NCI-H774 (cell line): ENCODE measurements at places on chromosomes 6 and 20.

- no peak for DNase-seq
These were observed 92.1 kb downstream of the FOXC1 start for GRCh38 chr6:1701668-1702353.

DNA sequence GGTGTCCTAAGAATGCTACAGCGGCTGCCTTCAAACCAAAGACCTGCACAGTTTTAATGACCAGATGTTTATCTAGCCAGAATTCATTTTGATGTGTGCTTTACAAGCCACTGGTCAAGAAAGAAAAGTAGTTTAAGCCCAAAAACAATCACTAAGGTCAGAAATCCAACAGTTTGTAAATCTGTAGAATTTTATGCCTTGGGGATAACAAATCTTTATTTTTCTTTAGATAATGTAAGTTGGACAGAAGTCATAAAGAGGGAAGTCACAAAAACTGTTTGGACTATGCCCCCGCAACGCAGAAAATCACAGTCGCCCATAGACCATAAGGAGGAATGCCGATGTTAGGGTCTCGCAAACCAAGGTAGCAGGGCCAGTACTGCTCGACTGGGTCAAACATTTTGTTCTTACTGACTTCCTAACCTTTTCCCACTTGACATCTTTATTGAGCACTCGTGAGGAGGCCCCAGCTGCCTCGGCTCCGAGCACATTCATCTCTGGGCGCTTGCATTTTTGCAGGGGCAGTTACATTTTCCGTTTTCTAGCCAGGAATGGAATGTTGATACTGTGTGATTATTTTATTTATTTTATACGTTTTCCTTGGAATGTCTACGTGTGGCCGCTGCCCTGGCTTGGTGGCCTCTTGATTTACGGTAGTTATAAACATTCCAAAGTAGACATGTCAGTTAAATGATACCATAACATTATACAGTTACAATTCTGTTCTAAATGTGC is 56.7 kb upstream of the APCDD1L start:
- DNase-seq = no peak

DNA sequence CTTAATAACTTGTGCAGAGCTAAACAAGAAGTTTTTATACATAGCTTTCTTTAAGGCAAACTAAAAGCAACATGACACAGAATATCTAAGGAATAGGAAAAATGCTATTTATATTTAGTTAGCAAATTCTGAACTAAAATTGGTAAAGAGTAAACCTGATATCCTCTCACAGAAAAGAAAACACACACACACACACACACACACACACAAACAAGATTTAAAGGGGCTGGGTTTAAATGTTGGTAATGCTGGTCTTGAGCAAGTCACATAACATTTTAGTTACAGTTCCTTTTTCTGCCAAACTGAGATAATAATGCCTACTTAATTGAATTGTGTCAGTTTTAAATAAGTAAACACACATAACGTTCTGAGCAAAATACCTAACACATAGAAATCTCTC is 1.6 kb downstream of the TRDN start:
- DNase-seq = no peak

DNA sequence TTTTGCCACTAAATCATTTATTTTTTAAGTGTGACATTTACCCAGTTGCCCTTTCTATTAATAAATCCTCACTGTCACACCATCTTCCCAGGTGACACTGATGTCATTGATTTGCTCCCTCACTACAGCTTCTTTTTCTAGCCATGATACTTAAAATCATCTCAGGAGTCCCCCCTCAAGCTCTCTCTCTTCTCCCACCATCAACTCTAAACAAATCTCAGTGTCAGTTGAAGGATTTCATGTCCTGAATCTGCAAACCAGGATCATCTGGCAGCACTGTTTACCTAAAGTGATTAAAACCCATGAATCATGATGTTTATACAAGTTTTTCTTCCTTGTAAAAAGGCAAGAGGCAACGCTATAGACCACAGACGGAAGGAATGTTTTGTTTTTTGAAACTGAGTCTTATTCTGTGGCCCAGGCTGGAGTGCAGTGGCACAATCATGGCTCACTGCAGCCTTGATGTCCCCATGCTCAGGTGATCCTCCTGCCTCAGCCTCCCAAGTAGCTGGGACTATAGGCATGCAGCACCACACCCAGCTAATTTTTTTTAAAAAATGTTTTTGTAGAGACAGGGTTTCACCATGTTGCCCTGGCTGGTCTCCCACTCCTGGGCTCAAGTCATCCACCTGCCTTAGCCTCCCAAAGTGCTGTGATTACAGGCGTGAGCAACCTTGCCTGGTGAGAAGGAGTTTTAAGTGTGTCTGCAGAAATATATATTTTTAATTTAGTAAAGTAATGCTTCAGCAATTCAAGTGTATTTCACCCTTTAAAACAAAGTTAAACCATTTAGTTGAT is 30.1 kb upstream of the SH3BGRL2 start:
- peak; percentile 45 for DNase-seq

GRCh38 chr6:37936906-37937305 is 117.4 kb downstream of the ZFAND3 start:
- no peak for DNase-seq

GRCh38 chr6:132365281-132365907 is 35.9 kb downstream of the MOXD1 start:
- DNase-seq = no peak

DNA sequence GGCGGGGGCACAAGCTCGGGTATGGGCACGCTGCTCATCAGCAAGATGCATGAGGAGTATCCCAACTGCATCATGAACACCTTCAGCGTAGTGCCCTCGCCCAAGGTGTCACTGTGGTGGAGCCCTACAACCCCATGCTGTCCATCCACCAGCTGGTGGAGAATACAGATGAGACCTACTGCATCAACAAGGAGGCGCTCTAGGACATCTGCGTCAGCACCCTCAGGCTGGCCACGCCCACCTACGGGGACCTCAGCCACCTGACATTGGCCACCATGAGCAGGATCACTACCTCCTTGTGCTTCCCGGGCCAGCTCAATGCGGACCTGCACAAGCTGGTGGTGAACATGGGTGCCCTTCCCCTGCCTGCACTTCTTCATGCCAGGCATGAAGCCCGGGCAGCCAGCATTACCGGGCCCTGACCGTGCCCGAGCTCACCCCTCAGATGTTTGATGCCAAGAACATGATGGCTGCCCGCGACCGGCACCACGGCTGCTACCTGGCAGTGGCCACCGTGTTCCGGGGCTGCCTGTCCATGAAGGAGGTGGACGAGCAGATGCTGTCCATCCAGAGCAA is 12.8 kb downstream of the GABRR2 start:
- DNase-seq = no peak

- no peak for DNase-seq
These were observed 772.8 kb upstream of the MAN1A1 start for GRCh38 chr6:120122401-120122800.

DNA sequence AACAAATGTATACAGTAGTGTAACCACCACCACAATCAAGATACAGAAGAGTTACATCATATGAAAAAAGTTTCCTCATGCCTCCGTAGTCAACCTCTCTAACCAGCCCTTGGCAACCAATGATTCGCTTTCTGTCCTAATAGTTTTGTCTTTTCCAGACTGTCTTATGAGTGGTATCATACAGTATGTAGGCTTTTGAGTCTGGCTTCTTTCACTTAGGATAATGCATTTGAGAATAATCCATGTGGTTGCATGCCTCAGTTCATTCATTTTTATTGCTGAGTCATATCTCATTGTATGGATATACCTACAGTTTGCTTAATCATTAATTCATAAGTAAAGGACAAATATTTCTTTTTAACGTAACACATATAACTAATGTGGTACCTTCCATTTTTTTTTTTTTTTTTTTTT is 86.4 kb upstream of the RIPOR2 start:
- DNase-seq = no peak

GRCh38 chr6:13573669-13574110 is 711 bp upstream of the SIRT5 start:
- DNase-seq = no peak

DNA sequence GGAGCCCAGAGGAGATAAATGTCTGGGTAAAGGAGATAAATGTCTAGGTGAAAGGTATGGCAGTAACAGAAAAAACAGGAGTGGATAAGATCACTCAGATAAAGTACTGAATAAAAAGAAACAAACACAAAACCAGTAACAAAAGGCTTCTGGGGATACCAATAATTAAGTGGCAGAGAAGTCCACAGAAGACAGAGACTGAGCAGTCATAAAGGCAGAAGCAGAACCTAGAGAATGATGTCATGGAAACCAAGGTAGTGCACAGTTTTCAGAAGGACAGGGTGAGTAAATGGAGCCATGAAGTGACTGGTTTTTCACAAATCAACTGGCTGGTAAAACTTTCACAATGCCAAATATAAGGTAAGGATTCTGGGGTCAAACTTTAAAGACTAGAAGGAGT is 80.9 kb upstream of the PLN start:
- no peak for DNase-seq

DNA sequence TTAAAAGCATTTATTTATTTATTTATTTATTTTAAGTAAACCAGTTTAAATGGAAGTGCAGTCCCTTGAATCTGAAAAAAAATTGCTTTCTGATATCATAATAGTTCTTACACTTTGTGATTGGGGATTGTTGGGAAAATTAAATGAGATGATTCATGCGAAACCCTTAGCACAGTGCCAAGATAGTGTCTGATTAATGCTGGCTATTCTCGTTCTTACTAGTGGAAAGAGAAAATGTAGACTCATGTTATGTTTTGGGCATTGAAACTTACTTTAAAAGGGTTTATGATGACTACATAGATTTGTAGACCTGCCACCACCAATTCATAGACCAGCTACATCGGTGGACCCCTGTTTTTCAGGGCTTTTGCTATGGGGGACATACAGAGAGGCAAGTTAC is 229.2 kb upstream of the ZFP64 start:
- DNase-seq = no peak

DNA sequence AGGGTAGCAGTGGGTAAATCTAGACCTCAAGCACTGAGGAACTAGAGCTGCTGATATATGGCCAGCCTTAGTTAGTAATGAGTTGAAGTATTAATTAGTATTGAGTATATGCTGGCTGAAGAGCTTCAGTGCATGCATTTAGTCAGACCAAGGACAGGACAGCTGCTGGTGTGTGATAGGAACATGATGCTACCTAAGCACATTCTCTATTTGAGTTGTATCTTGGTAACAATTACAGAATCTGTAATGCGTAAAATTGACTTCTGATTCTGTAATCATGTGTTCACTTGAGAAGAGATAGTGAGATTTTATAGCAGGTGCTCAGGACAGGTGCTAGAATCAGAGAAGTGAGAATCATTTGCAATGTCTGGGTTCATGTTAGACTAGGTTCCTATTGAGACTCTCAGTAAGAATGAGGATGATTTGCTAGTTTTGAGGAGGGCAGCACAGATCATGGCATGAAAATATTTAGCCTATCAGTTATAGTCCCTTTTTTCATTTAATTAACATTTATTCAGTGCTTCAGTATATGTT is 369.4 kb upstream of the HS3ST5 start:
- DNase-seq = no peak

GRCh38 chr20:309841-310644 is 12.7 kb downstream of the ZCCHC3 start:
- DNase-seq = peak; percentile 98

- no peak for DNase-seq
These were observed 30.3 kb upstream of the THBS2 start for GRCh38 chr6:169283924-169284323.

- no peak for DNase-seq
These were observed 146.0 kb downstream of the CEBPB start for GRCh38 chr20:50336661-50337060.

DNA sequence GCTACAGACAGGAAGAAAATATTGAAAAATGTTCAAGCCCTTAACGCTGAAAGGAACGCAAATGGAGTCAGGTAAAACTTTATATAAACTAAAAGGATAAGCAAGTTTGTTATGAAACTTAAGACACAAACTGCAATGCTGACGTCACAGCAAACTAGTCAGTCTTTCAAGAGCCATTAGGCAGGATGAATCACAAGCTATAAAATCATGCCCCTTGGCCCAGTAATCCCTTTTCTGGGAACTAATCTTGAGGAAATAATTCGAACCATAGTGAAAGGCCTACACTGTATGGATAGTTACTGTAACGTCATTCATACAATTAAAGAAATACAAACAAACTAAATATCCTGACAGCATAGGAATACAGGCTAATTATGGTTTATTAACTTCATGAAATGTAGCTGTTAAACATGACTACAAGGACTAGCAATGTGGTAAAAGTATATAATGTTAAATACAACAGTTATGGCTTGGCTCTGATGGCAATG is 42.7 kb upstream of the HINT3 start:
- no peak for DNase-seq

- no peak for DNase-seq
These were observed 21.6 kb upstream of the GFOD1 start for GRCh38 chr6:13508711-13509705.

DNA sequence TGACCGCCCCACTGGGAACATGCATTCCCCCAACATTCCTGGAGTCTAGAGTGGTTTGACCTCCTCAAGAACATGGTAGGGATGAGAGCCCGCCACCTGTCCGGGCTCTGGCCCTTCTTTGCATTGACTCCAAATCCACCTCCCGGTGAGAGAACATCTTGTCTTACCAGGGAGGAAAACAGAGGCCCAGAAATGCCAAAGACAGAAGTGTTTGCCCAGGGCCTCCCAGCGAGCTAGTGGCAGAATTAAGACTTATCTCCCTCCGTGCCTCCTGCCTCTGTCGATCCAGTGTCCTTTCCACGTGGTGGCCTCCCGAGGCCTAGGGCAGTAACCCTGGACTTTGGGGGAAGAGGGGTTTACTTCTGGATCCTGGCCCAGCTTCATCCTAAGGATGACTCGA is 134.8 kb downstream of the JPH2 start:
- DNase-seq = no peak

DNA sequence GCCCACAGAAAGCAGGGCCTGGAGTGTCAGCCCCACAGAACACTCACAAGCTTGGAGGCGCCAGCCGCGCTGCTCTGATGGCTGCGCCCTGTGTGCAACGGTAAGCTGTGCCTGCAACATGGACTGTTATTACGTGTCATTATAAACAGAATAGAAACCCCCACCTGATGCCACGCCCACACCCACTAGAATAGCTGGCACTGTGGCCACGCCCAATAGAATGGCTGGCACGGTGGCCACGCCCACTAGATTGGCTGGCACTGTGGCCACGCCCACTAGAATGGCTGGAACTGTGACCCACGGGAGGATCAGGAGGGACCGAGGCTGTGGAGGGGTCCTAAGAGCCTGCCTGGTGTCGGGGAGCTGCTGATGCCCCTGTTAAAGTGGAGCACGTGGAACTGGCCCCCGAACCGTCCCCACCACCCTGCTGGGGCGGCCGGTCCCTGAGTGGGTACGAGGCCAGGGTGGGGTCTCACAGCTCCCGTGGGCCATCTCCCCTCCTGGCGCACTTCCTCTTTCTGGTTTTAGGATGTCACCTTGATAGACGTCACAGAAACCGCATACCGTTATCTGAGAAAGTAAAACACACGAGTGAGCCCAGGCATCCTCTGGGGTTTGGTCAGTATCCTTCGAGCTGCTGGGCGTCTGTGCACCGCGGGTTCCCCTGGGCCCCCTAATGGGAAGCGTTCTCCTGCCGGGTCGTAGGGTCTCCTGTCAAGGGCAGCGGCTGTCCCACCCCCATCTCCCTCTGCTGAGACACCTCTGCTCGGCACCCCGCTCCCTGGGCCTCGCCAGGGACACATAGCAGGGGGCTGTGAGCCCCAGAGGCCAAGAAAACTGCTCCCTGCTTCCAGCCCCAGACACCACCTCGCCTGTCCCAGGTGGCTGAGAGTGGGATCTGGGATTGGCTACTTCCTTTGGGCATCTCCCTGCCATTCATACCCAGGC is 25.4 kb downstream of the SLC17A9 start:
- peak; percentile 78 for DNase-seq
